Breast epithelium (tissue), 4 donors: ENCODE measurements at places on chromosomes 11 and 22. TPM values are rescaled to one million over a fixed set of nuclear protein-coding genes. Genes with fewer than 3 reads are reported as not detected.

- no peak for DNase-seq
Measured at GRCh38 chr11:75302371-75302770, 49.1 kb downstream of the ARRB1 start.

DNA sequence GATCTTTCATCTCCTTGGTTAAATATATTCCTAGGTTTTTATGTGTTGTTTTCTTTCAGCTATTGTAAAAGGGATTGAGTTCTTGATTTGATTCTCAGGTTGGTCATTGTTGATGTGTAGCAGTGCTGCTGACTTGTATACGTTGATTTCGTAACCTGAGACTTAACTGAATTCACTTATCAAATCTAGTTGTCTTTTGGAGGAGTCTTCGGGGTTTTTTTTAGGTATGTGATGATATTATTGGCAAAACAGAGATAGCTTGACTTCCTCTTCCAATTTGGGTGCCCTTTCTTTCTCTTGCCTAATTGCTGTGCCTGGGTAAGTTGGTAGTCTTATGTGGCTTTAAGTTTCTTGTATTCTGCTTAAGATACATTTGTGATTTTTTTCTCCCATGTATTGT lies 52.8 kb downstream of the CBL start:
- no peak for DNase-seq

DNA sequence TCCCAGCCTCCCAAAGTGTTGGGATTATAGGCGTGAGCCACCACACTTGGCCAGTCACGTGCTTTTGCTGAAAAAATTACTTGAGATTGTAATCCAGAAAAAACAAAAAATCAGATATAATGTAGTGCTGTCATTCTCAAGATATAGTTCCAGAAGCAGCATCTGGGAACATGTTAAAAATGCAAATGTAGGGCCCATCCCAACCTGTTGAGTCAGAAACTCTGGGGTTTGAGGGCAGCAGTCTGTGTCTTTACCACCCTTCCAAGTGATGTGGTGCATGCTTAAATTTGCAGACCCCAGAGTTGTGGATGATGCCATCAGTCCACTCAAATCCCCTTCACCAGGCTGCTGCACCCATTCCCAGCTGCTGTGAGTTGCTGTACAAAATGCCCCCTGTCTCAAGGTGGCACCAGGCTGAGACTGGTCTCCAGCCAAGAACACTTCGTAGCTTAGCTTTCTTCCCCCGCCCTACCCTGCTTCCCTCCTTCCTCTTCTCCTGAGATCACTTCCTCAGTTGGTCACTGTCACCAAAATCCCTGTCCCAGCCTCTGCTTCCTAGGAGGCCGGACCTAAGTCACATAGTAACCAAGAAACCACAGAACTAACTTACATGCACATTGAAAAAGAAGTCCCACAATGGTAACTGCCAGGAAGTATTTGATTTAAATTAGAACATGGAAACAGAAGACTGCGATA lies 18.2 kb upstream of the ARRB1 start:
- no peak for DNase-seq

DNA sequence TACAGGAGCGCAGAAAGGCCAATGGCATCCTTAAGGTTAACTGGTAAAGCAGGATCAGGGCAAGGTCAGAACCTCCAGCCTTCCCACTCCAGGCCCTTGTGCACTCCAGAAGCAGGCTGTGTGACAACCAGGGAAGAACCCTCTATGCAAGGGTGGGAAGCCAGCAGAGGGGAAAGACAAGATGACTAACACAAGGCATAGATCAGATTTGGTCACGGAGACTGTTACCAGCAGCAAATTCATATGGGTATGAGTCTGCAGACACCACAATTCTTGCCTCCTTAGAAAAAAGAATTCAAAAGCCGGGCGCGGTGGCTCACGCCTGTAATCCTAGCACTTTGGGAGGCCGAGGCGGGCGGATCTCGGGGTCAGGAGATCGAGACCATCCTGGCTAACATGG lies 39.8 kb upstream of the MTNR1B start:
- DNase-seq = no peak

DNA sequence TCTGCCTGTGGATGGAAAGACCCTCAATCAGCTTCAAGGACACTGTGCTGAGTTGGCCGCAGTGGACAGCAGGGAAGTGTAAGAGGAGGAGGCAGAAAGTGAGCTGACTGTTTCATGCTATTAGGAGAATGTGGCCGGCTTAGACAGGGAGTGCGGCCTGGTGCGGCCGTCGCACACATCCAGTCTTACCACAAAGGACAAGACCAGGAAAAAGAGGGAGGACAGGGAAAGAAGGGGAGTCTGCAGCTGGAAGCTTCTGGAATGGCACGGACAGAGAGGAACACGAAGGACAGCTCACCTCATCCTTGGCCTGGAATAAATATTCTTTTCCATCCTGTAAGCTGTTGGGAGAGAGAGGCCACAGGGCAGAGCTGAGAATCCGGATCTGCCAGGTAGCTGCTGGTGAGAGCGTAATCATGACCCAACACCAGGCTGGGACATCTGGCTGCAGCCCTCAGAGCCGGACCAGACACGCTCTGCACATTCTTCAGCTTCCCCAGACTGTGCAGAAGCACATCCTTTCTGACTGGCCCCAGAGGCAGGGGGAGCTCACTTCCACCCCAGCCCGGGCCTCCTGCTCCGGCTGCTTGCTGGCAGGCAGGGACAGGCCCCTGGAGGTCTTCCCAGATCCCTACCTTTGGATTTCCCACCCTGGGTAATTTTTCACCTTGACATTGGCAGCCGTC lies 8.6 kb upstream of the RBM4B start:
- peak; percentile 85 for DNase-seq

DNA sequence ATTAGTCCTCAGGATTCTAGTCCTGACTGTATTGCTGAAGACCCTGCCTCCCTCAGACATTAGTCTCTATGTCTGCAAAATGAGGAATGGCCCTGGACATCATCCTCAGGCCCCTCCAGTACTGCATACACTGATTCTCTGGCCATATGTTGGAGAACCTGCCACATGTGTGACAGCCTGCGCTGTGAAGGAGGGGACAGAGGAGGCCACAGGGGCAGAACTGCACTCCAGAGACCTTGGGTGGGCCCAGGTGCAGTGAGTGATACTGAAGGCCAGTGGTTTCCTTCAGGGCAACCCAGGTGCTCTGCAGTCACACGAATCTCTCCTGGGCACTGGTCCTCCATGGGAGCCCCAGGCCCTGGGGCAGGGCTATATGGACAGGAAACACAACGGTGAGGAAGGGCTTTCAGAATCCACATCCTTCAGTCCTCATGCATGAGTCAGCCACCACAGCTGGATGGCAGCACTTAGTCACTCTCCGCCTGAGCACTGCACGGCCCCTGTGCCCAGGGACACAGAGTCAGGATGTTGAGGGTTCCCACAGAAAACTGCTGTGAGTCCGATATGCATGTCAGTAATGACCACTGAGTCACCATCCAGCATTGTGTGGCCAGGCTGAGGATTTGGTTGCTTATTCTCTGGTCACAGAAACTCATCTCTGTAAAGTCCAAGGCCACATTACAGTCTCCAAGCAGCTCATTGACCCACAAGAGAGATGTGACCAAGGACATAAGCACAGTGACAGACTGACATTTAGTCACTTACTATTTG lies 39.7 kb downstream of the ME3 start:
- no peak for DNase-seq

DNA sequence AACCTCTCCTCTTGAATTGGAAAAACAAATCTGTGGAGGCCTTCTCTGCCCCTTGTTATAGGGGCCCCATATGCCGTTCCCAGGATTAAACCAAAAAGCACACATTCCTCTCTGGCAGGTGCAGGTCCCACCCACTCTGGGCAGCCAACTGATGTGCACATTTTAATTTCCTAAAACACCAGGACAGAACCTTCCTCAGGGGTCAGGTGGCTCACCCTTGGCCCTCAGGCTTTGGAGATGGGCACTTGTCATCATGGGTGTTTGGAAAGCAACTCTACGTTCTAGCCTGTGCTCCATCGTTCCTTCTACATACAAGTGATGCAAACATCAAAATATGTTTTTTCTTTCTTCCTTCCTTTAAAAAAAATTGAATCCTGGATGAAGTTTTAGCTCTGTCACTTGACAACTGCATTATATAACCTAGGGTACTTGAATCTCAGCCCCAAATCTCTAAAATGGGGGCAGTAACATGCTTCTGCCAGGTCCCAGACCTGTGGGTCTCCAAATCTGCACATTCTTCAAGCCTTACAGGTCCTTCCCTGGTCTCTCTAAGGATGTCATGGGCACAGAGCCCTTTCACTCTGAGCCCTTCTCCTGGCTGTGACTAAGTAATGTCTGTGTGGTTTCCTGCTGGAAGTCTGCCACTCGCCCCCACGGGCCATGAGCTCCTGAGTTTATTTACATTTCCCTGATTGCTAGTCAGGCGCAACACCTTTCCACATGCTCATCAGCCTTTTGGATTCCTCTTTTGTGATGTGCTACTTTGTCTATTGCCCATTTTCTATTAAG lies 43.8 kb downstream of the KCNQ1OT1 start:
- DNase-seq = peak; percentile 33

- DNase-seq = no peak
Measured at GRCh38 chr11:81870815-81871214, 862.8 kb downstream of the FAM181B start.

DNA sequence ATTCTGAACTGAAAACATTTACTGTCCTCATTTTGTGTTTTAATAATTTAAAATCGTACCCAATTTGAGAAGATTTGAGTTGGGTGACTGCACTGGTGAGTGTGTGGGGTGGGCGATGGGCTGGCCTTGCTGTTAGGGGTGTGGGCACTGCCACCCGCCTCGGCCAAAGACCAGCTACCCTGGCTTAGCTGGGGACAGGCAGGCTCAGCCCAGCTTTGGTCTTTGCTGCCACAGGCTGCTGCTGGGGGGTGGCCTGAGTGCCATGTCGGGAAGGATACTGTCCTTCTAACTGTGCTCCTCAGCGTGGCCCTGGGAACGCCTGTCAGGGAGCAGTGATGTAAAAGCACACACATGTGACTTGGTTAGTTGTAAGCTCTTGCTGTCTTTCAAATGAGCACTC lies 22.3 kb downstream of the FAM118A start:
- no peak for DNase-seq

GRCh38 chr22:21064917-21065864 lies 19.4 kb downstream of the LRRC74B start:
- DNase-seq = no peak

- no peak for DNase-seq
Measured at GRCh38 chr11:128763224-128763623, 69.4 kb downstream of the FLI1 start.

The MS4A2 gene
- 0.73 TPM for total RNA-seq

The SMC1B gene
- not detected for total RNA-seq

The UBQLN3 gene
- total RNA-seq = 0.66 TPM

The IL17REL gene
- not detected for total RNA-seq

The OLFML1 gene
- total RNA-seq = 4.6 TPM

The FOLR3 gene
- 0.48 TPM for total RNA-seq
